ENCODE measurements at places on chromosomes 6 and 20.
A peak's percentile ranks its signal among the peaks of the same experiment; 100 is the strongest.

DNA sequence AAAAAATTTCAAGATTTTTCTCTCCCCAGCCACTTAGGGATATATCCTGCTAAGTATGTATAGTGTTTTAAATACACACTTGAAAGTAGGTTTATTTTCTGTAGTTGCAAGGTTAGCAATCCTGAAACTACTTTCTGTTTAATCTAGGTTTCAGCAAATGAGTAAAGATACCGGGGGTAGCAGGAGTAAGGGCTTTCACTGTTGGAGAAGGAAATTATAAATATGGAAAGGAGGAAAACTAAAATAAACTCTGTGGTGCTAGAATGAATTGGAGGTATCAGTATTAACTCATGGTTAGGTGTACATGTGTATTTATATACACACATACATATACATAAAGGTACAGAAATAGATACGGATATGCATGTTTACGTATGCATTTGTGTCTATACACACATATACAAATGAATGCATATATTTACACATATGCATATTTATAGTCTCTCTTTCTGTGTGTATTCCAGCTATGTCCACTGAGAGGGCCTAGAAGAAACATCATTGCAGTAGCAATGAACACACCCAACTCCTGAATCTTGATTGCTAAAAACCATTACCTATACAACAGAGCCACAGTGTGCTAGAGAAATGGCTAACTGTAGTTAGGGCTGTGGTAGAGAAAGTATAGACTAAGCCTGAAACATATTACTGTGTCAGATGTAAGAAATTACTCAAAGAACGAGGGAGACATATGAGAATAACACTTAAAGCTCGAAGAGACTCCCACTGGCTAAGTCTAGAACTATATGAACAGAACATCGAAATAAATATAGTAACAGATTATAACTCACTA, 95.9 kb upstream of the EMILIN3 start:
- DNase-seq = no peak

GRCh38 chr20:48604936-48605335, 222.9 kb downstream of the PREX1 start:
- DNase-seq = no peak

DNA sequence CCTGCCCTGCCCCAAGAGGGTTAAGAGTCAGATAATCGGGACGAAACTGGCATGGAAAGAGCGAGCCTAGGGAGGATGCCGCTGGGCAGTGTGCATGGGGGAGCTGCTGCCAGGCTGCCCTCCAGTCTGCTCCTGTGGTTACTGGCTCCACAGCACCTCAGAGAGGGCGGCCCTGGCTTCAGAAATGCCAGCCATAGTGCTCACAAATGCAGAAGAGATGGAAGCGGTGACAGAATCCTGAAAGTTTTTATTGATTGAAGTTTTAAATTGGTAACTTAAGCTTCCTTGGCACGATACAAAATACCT, 57.9 kb downstream of the VAPB start:
- DNase-seq = no peak

DNA sequence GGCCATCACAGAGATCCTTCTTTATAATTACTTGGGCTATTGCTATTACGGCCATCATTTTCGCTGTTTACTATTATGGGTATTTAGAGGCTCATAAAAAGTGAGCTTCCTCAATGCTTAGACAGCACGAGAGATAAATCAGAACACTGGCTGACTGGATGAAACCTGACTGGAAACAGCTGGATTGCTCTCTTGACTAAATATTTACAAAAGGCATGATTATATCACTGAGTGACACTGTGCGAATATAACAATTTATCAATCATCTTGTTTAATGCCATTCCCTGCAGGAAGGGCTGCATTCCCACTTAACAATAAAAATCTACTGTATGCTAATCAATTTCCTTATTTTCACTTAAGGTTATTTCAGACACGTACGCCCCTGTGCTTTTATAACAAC, 260.1 kb upstream of the ARID1B start:
- DNase-seq = no peak

- no peak for DNase-seq
These were observed 3.2 kb upstream of the RIPOR3 start for GRCh38 chr20:50694379-50695134.

DNA sequence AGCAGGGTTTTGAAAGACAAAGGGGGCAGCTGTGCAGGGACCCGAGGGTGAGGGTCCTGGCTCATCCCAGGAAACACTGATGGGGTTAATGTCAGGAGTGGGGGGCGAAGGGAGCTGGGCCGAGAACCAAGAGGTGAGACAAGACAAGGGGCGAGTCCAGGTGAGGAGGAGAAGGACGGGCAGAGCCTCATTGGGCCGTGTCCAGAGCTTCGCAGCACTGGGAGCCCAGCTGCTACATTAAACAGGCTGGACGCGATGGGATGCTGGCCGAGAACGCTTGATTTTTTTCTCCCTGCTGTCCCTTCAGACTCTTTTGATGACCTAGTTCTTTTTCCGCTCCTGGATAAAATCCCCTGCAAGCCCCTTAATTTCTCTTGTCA, 172.8 kb upstream of the SNX9 start:
- DNase-seq = peak; percentile 60

DNA sequence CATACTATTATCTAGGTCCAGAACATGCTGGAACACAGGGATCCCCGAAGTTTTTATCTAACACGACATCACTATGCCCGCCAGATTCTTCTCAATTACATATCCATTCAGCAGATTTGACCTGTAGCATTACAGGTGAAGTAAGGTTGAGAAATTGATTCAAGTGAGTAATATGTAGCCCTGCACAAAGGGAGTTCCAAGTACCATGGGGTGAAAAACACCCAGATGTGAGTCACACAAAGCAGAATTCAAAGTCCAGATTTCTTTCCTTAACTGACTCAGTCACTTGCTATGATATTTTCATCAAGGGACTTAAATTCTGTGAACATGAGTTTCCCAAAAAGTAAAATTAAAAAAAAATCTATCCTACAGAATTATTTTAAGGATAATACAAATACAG, 655.4 kb upstream of the PTCHD4 start:
- DNase-seq = no peak

- no peak for DNase-seq
These were observed 8.9 kb downstream of the HTR1B start for GRCh38 chr6:77454386-77454785.

DNA sequence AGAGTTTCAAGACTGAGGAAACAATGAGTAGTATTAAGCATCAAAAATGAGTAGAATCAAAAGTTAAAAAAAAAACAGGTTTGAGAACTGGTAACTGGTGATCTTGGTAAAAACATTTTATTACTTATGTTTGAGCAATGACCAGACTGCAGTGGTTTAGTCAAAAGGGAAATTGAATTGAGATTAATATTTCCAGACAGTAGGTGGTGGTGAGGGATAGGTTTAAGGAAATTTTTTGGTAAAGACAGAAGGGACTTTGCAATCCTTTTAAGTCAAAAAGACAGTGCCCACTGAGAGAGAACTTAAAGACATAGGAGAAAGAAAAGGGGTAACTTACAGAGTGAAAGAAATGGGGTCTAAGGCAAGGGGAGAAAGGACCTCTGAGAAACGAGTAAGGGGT, 156.9 kb downstream of the ASCC3 start:
- DNase-seq = no peak

- DNase-seq = no peak
These were observed 75.9 kb downstream of the EDN3 start for GRCh38 chr20:59376109-59376841.

GRCh38 chr6:170028629-170029345, 262.1 kb downstream of the DLL1 start:
- no peak for DNase-seq

DNA sequence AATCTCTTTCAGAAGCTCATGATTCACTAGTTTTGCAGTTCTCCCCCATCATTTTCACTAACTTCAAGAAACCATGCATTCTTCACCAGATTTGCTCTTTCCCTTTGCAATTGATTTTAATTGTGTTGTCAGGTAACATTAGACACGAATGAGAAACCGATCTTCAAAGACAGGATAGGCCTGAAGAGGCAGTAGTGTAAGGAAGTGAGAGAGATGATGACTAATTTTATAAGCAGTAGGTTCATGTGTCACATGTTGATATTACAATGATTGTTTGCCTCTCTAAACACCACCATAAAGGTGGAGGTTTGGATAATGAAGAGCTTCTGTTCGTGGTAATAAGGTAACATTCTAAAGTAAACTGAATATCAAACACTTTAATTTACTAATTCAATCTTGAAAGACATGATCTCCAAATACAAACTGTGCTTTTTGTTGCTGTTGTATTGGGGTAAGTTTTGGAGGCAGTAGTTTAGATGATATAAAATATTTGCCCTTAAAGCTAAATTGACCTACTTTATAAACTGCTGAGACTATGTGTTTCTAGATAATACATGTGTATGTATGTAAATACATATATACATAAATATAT, 207.2 kb downstream of the PHACTR1 start:
- no peak for DNase-seq

- no peak for DNase-seq
These were observed 255.8 kb downstream of the BTBD3 start for GRCh38 chr20:12173347-12174012.

DNA sequence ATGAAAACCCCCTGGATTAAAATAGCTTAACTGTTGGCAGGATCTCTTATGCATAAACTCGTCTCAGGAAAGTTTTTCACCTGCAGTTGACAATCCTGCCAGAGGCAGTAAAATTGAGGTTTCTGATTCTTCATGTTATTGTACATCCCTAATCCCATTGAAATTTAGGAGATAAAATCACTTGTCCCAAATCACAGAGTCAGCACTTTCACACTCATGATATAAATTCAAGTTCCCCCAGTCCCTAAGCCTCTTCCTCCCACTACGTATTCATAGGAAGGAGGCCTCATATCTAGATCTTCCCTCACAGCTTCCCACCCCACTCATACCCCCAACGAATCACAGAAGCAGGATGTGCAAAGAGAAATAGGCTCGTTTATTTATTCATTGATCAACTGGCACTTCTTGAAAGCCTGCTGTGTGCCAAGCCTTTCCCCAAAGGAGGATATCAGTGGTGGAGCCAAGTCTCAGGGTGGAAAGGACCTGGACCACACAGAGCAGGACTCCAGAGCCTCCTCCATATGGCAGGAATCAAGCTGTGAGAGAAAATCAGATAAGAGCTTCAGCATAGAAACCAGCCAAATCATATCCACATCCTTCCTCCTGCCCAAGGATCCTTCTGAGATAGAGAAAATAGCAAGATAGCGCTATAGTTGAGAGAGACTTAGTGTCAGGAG, 2.3 kb downstream of the SLPI start:
- DNase-seq = no peak

DNA sequence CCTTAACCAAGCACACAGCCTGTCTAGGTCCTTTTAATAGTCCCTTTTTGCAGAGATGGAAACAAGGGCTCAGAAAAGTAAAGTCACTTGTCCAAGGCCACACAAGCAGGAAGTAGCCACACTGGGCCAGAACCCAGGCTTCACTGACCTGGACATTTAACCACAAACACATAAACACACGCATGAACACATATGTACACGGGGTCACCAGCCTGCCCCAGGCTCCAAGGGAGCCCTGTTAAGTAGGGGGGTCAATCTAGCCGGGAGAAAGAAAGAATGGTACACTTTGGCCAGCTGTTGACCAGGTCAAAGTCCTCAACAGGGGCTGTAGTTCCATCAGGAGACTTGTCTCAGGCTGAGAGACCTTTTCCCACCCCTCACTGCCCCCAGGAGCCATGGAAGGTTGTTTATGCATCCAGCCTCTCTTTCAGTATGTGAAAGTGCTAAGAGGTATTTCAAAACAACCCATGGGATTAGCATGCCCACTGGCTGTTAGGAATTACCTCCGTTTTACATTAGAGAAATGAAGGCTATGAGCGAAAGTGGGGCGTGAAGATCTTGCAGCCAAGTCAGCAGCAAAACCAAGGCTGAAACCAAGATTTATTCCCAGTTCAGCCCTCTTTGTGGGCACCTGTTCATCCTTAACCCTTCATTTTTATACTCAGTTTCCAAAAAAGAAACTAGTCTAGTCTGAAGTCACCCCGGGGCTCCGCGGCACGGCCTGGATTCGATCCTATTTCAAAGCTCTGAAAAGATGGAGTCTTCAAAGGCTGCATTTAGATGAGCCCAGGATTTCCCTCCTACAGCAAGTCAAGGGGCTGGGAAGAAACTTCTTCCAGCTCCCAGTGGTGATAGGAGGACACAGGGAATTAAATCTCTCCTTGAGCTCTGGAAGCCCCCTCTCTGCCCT, 9.8 kb downstream of the SDC4 start:
- DNase-seq = no peak

DNA sequence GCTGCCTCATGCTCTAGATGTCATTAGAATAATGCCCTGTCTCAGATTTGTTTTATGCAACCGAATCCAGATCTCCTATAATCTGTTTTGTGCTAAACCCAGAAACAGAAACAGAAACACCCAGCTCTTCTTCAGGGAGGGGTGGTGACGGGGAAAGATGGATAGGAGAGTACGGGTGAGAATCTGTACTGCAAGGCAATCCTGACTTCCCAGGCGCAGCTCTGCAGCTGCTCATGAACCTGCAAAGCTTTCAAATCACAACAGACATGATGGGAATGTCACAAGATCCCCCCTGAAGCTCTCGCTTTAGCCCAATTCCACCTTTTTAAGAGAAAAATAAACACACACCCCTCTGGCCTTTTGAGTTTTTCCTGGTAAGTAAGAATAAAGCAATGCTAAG, 71.5 kb downstream of the PPP1R3G start:
- no peak for DNase-seq

DNA sequence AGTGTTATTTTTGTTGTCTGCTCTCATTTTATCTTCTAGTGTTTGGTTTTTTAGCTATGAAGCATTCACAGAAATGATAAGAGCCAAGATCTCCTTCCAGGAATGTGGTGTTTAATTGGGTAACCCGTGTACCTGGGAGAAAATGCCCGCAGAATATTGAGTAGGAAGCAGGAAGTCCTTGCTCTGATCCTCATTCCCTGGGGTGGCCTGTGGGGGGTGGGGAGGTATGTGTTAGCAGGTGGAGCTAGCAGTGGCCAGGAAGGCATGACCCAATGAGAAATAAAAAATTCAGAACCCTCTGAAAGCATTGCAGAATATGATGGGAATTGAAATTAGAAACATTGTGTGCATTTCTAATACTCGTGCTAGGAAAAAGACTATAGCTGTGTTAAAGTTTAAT, 100.8 kb downstream of the DTD1 start:
- no peak for DNase-seq

DNA sequence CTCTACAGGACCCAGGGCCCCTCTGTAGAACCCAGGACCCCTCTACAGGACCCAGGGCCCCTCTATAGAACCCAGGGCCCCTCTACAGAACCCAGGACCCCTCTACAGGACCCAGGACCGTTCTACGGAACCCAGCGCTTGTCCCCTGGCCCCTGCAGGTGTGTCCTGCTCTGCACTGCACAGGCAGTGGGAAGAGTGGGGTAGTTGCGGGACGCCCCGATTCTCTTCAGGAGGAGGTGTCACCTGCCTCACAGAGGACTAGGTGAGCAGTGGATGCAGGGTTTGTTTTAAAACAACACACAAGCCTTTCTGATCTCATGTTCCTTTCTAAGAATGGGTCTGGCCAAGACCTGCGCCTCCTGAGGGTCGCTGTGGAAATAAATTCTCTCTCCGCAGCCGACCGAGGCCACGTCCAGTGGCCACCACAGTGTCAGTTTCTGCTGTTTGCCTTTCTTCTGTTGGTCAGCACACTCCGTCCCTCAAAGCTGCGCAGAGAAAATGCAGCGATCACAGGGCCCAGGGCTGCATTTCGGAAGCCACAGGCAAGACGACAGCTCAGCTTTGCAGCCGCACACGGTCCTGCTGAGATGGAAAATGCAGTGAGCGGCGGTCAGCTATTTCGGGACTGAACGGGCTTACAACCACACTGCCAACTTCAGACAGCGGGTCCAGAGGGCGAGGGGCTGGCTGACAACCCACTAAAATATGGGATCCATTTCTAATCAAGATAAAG, 135.2 kb downstream of the DLL1 start:
- no peak for DNase-seq

GRCh38 chr6:162960679-162961457, 233.1 kb downstream of the PACRG start:
- DNase-seq = no peak
